ENCODE measurements at places on chromosomes 3 and 15.

GRCh38 chr3:115325539-115325938 is 178.5 kb upstream of the ZBTB20 start:
- DNase-seq: peak; percentile 45

DNA sequence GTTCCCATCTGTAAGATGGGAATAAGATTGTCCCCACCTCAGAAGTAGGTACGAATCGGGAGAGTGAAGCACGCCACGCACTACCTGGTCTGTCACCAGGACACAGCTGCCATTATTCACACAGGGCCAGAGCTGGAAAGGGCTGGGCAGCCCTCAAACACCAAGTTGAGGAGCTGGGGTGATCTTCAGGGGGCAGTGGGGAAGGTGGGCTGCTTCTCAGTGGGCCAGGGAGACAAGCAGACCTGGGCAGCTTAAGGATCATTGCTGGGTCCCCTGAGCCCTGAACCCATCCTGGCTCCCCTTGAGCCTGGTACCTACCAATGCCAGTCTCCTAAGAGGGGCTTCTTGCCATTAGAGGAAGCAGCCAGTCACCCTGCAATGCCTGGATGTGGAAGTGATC is 82.1 kb downstream of the SMAD6 start:
- DNase-seq: no peak

DNA sequence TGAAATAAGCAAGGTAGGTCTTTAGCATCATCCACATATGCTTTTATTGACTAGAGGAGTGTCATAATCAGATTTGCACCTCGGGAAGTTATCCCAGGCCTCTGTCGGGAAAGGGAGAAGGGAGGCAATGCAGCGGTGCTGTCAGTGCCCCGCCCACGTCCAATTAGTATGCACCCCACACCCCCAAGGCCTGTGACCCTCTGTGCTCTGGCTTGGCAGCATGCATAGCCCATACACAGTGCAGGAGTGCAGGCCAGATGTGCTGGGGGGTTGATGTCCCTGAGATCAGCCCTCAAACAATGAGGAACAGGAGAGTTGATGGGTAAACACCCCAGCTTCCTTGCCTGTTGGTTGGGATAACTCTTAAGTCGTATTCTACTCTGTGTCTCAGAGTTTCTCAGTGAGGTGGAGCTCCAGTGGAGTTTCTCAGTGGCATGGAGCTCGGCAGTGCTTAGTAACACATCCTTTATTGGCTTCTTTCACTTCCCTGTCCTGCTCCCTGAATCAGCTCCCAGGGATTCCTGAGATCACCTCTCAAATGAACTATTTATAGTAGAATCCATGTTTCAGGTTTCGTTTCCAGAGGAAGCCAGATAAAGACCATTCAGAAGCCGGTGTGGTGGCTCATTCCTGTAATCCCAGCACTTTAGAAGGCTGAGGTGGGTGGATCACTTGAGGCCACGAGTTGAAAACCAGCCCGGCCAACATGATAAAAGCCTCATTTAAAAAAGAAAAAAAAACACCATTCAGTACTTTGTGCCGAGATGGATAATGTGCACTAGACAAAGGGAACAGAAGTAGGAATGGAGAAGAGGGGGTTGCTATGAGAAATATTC is 26.7 kb upstream of the NDUFB4 start:
- DNase-seq: no peak

GRCh38 chr3:126300761-126301481 is 56.3 kb downstream of the KLF15 start:
- peak; percentile 40 for DNase-seq

- no peak for DNase-seq
Observed at GRCh38 chr15:35121611-35122359, 36.7 kb upstream of the NANOGP8 start.

GRCh38 chr3:32002561-32003368 is 21.2 kb downstream of the ZNF860 start:
- no peak for DNase-seq

DNA sequence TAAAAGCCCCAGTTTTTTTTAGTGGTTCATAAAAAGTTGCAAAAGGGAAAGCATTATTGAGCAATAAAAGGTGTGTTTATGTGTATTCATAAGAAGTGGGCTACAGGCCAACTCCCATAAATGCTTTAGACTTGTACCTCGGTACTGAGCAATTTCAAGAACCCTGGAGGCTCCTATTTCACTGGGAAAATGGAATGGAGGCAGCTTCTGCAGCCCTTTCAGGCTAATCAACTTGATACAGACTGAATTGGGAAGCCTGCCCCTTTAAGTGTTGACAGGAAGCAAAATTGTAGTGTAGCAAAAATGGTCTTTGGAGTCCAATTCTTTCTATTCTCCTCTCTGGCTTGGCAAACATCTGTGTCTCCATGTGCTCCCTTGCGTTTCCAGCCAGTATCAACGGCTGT is 118.8 kb downstream of the ECT2 start:
- peak; percentile 70 for DNase-seq

Measured in iris pigment epithelial cell (primary cell).